ENCODE measurements at places on chromosomes 6 and 20.

- no peak for DNase-seq
These were observed 191.7 kb upstream of the LAMP5 start for GRCh38 chr20:9322661-9323060.

DNA sequence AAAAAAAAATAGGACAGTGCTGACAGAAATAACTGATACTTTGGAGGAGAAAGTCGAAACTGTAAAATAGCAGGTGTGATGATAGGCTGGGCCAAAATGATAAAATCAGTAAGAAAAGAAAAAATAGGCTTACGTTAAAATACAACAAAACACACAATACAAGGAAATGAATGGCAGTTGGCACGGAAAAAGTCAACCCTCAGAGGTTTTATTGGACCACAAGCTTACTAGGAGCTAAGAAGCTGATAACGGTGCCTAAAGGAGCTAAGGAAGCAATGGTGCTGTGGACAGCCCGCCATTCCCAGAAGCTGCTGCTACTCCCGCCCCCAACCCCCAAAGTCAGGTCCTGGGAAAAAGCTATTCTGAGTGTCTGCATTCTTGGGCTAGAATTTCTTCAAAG is 55.9 kb upstream of the RNF146 start:
- no peak for DNase-seq

DNA sequence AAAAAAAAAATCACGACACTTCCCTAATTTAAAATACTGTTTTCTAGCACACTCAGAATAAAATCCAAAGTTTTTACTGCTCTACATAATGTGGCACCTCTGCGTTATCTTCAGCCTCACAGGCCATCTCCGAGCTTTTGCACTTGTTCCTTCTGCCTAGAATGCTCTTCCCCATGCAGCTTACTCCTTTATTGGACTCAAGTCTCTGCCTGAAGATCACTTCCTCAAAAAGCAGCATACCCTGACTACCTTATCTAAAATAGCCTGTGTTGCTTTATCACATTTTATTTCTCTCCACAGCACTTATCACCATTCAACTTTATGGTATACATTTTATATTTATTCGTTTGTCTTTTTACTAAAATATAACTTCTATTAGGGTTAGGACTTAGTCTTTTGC is 2.3 kb downstream of the ZNF322 start:
- DNase-seq, result no peak

GRCh38 chr6:73671911-73672685 is 18.3 kb upstream of the SLC17A5 start:
- no peak for DNase-seq

All from NCI-H1436 (cell line).